Endothelial cell of umbilical vein (primary cell): ENCODE measurements at places on chromosomes 16 and 17.

GRCh38 chr17:3732210-3732621 lies 8.5 kb downstream of the HASPIN start:
- no peak for DNase-seq

GRCh38 chr17:48561884-48562810 lies 16.0 kb downstream of the HOXB4 start:
- no peak for DNase-seq

- DNase-seq, result peak; percentile 86
These were observed 38.8 kb downstream of the C16orf95 start for GRCh38 chr16:87278191-87279093.

GRCh38 chr17:12789075-12789480 lies 220 bp upstream of the ARHGAP44 start:
- DNase-seq, result peak; percentile 49

DNA sequence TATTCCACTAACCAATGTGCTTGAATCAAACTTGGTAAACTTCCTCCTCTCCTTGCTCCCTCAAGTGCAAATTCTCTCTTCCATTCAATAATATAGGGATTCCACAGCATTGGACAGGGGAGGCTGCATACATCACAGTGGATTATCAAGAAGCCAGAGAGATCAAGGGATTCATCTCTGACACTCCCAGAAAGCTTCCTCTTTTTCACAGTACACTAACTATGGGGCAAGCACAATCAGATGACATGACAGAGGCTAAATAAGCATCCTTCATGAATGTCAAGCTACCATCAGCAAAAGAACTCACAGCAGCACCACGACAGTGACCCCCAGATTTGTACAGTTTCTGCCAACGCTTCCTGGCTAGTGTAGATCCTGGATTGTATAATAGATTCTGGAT lies 178.4 kb upstream of the C17orf78 start:
- DNase-seq, result no peak

DNA sequence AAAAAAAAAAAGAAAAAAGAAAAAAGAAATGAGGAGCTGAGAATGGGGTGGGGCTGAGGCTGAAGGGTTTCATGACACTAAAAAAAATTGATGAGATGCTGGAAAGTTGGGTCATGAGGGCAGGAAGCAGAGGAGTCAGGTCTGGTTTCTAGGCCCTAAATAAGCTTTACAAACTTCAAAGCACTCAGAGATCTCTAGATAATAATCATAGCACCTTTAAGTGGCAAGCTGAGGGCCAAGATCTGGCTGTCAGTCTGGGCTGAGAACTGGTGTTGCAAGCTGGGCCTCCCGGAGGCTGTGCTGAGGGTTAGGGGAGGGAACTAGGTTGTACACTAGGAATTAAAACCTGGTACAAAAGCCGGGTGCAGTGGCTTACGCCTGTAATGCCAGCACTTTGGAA lies 6.4 kb downstream of the ZNF764 start:
- DNase-seq, result no peak

- no peak for DNase-seq
These were observed at the start of gene NHERF2 for GRCh38 chr16:2026461-2027023. NHERF2 (plus strand) TSS chr16:2026902; CDS start chr16:2027006, 104 bp downstream.

DNA sequence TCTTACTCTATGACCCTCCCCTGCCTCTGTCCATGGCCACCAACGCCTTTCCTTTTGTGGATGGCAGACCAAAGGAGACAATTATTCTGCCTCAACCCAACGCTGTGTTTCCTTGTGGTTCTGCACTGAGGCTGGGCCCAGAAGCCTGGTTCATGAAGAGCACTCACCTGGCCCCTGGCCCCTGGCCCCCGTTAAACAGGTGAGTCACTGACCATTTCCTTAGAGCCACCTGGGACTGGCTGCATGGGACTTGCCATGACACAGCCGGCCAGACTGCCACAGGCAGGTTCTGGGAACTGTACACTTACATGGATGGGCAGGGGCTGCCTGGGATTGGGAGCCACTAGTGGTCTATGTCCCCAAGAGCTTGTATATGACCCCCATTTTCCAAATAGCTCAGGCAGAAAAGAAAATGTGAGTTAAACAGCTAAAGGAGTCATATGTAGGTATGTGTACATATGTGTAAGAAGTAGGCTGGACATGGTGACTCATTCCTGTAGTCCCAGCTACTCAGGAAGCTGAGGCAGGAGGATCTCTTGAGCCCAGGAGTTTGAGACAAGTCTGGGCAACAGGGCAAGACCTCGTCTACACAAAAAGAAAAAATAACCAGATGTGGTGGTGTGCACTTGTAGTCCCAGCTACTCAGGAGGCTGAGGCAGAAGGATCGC lies 181.9 kb upstream of the CACNG5 start:
- DNase-seq, result peak; percentile 14

- DNase-seq, result no peak
These were observed 109.9 kb upstream of the CORO6 start for GRCh38 chr17:29732613-29733012.

DNA sequence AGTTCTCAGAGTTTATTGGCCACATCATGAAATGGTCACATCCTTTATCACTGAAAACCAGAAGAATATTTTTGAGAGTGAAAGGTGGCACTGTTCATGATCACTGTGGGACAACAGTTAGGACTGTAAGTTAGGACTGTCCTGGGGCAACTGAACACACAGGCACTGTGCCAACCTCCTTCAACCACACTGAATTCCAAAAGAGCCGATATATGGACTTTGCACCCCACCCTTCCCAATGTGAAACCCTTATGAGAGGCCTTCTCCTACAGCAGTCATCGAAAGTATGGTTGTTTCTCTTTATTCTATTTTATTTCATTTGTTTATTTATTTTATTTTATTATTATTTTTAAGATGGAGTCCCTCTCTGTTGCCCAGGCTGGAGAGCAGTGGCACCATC lies 353.5 kb downstream of the TOX3 start:
- DNase-seq, result no peak

GRCh38 chr17:20073055-20073979 lies 64.2 kb downstream of the SPECC1 start:
- DNase-seq, result no peak

DNA sequence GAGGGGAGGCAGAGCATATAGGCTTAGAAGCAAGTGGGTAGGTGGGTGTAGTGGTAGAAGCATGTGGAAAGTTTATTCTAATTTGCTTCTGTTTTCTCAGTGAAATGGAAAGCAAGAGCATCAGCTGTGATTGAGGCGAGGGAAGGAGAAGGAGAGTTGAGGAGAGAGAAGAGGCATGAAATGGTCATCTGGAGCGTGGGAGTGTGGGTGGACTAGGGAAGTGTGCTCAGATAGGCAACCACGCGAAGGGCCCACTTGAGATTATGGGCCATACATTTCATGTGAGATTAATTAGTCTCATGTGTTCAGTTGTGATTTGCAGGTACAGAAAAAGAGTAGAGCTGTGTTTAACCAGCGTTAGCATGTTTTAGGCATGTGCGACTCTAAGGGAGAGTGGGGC lies 20.8 kb upstream of the CDC6 start:
- DNase-seq, result no peak

- no peak for DNase-seq
These were observed 17.5 kb downstream of the ACSF2 start for GRCh38 chr17:50443505-50443974.

DNA sequence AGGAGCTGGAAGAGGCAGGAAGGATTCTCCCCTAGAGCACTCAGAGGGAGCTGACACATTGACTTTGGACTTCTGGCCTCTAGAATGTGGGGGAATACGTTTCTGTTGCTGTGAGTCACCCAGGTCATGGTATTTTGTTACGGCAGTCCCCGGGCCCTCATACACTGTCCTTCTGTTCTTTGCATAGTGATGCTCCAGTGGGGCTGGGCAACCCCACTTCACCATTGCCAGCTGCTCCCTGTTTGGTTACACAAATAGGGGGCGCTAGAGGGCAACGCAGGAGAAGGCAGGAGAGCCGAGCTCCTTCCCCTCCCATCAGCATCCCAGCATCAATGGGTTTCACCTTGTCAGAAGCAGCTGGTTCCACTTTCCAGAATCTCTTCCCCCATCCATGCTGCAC lies 257.7 kb upstream of the FOXF1 start:
- DNase-seq, result peak; percentile 45

DNA sequence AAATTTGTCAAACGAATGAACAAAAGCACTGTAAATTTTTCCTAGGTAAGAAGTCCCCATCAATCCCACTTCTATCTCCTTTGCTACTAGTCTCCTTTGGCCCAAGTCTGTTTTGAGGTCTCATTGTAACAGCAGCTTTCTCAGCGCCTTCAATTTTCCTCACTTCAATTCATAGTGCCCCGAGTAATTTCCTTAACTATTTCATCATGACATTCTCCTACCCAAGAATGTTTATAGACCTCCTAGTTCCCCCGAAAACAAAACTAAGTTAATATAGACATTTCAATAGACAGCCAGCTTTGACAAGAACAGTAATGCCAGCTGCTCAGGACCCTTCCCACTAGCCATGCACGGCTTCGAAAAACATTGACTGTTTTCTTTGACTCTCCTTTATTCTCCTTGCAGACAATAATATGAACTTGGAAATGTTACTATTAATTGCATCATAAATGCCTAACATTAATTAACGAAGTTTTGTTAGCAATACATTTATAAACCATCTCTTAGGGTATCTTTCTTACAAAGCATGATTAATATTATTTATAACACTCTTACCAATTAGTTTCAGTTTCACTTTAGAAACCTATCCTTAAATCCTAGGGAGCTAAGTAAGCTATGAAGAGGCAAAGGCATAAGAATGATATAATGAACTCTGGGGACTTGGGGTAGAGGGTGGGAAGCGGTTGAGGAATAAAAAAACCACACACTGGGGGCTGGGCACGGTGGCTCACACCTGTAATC lies 22.8 kb downstream of the GLG1 start:
- DNase-seq, result no peak

- DNase-seq, result no peak
These were observed 5.6 kb downstream of the ALOX15 start for GRCh38 chr17:4635823-4636375.

GRCh38 chr17:66533572-66533971 lies 231.2 kb downstream of the PRKCA start:
- no peak for DNase-seq

DNA sequence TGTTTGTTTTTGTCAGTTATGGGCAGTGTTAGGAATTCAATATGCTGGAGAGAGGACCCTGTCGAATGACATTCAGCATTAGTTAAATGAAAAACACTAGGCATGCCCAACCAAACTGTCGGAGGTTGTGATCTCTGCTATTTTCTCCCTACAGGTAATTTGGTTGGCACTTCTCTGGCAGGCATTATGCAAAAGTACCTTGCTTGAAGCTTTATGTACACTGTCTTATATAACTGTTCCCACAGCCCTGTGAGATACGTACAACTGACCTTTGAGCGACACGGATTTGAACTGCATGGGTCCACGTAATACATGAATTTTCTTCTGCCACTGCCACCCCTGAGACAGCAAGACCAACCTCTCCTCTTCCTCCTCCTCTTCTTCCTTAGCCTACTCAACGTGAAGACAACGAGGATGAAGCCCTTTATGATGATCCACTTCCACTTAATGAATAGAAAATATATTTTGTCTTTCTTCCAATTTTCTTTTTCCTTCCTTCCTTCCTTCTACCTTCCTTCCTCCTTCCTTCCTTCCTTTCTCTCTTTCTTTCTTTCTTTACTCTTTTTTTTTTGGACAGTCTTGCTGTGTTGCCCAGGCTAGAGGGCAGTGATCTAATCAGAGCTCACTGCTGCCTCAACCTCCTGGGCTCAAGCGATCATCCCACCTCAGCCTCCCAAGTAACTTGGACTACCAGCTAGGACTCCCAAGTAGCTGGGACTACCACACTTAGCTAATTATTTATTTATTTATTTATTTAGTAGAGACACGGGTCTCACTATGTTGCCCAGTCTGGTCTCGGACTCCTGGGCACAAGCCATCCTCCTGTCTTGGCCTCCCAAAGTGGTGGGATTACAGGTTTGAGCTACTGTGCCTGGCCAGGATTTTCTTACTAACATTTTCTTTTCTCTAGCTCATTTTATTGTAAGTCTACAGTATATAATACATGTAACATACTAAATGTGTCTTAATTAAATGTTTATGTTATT lies 77.3 kb downstream of the WIPI1 start:
- no peak for DNase-seq

DNA sequence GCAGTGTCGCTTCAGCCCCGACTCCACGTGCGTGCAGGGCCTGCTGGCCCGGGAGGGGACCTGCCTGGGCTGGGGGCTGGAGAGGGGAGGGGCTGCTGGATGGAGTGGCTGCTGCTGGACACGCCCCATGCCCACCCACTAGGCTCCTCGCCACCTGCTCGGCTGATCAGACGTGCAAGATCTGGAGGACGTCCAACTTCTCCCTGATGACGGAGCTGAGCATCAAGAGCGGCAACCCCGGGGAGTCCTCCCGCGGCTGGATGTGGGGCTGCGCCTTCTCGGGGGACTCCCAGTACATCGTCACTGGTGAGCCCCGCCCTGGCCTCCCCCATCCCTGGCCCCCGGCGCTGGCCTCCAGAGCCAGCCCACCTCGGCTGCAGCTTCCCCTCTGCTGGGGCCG lies 2.4 kb downstream of the BRICD5 start:
- no peak for DNase-seq

DNA sequence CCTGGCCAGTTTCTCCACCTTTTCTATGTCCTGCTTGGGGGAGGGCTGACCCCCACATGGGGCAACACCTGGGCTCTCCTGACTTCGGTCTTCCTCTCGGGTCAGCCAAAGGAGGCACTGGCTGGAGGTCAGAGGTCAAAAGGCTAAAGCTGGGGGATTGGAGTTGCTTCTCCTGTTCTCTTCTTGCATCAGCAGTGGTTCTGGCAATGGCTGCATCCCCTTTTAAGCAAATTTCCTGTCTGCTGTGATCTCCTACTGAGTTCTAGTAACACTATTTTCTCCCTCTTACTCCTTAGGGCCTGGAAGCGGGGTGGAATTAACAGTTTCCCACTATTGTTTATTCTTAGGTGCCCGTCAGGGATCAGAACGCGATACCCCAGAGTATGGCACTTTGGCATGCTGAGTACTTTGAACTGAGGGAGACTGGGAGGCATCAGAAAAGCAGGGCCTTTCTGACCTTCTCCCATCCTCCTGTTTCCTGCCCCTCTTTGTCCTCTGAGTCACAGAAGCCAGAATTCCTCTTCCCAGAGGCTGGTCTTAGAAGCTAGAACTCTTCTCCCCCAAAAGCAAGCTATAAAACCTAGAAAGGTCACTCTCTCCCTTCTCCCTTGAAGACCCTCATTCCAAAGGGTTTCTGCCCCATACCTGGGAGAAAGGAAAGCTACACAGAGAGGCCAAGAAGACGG lies 268.2 kb downstream of the STX8 start:
- peak; percentile 21 for DNase-seq

DNA sequence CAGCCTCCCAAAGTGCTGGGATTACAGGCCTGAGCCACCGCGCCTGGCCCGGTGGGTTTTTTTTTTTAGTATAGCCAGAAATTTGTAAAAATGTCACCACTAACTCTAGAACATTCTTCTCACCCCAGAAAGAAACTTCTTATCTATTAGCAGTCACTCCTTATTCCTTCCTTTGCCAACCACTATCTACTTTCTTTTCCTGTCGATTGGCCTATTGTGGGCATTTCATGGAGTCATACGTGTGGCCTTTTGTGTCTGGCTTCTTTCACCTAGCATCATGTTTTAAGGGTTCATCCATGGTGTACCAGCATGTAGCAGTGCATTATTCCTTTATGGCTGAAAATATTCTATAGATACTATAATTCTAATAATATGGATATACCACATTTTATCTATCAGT lies 3.6 kb downstream of the CYB5D2 start:
- no peak for DNase-seq

GRCh38 chr16:12061336-12062055 lies 85.0 kb downstream of the SNX29 start:
- DNase-seq, result no peak

- DNase-seq, result no peak
These were observed 176.4 kb downstream of the MSI2 start for GRCh38 chr17:57432507-57433277.
